NCI-H510A treated with DMSO at 0.1 percent for 48 hours (cell line): ENCODE measurements at places on chromosomes 12 and 14.

DNA sequence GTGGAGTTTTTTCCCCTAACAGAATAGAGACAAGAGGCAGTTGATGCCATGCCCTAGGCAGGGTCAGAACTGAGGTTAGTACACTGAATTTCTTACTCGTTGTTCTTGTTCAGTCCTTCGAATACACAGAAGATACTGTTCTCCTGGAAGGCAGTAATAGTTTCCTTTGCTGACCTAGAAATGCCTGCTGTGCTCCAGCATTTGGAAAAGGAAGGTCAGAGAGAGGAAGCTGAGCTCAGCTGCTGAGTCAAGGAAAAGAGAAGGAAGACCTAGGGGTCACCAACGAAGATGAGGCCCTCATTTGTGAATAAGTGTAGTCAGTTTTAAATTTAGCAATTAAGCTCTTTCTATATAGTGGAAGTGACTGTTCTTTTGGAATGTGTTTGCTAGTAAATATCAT lies 100.1 kb downstream of the CRADD start:
- no peak for DNase-seq

GRCh38 chr12:23722655-23723054 lies 226.8 kb downstream of the SOX5 start:
- no peak for DNase-seq

GRCh38 chr12:42099433-42099832 lies 45.2 kb downstream of the GXYLT1 start:
- no peak for DNase-seq

DNA sequence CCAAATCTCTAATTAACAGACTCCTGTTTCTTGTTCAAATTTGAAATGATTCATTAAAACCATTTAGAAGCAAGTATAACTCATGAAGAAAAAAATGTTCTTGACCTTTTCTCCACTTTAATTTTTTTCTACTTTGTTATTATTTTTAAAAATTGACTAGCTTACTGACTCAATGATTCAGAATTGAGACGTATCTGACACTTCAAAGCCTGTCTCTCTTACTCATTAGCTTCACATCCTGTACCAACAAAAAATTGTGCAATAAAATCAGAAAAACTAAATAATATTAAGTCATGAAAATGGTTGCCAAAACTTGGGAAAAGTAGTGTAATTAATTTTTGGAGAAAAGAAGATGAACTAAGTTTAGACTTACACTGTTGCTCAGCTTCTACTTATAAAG lies 331.2 kb downstream of the SLC16A7 start:
- DNase-seq = no peak

- no peak for DNase-seq
Observed at GRCh38 chr12:93593843-93594242, 21.4 kb downstream of the SOCS2 start.

- no peak for DNase-seq
Observed at GRCh38 chr14:49988080-49988990, 95.5 kb downstream of the ARF6 start.

DNA sequence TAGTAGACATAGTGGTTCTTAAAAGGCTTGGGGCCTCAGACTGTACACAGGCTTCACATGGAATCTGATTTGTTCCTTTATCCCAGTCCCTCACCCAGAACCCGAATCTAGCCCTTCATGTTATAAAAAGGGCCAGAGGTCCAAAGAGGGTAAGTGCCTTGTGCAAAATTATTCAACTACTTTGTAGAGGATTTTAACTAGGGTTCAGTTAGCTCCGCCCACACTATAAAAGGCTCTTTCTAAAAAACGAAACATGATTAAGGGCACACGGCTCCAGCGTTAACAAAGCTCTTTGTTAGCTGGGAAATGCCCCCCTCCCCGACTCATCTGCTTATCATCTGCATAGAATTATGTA lies 3.2 kb upstream of the SOCS2 start:
- no peak for DNase-seq

DNA sequence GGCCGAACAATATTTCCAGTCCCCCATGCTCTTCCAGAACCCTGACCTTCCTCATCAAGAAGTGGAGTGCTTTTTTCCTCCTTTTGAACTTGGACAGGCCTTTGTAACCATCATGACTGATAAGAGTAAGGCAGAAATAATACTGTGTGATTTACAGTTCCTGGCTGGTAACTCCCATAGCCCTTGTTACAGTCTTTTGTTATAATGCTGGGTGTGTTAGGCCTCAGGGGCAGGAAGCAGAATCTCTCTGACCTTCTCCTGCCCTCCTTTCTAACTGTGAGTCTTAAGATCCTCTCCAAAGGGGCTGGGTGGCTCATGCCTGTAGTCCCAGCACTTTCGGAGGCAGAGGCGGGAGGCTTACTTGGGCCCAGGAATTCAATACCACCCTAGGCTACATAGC lies 59.5 kb downstream of the BCAT1 start:
- DNase-seq = no peak

DNA sequence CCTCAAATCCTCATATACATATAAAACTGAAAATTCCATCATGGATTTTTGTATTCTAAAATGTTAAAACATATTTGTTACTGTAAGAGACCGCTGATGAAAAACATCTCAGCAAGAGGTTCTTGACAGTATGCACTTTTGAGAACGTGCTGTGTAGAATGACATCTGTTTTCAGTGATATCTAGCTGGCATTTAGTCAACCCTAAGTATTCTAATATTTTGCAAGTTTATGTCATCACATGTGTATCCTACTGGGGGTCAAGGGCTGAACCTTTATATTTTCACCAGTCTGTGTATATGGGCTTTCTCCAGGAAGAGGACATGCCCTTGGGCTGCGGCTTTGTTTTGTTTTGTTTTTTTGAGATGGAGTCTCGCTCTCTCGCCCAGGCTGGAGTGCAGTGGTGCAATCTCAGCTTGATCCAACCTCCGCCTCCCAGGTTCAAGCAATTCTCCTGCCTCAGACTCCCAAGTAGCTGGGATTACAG lies 22.0 kb upstream of the YARS2 start:
- DNase-seq = no peak

GRCh38 chr12:14774906-14775635 lies 28.2 kb downstream of the WBP11 start:
- no peak for DNase-seq

- no peak for DNase-seq
Observed at GRCh38 chr12:42426746-42427145, 100.8 kb downstream of the PPHLN1 start.

- no peak for DNase-seq
Observed at GRCh38 chr12:92191061-92191460, 45.4 kb upstream of the BTG1 start.

- peak; percentile 85 for DNase-seq
Observed at GRCh38 chr12:48995086-48995879, 3.9 kb downstream of the DDN start.
